ENCODE measurements at places on chromosomes 6 and 20.
A peak's percentile ranks its signal among the peaks of the same experiment; 100 is the strongest.

DNA sequence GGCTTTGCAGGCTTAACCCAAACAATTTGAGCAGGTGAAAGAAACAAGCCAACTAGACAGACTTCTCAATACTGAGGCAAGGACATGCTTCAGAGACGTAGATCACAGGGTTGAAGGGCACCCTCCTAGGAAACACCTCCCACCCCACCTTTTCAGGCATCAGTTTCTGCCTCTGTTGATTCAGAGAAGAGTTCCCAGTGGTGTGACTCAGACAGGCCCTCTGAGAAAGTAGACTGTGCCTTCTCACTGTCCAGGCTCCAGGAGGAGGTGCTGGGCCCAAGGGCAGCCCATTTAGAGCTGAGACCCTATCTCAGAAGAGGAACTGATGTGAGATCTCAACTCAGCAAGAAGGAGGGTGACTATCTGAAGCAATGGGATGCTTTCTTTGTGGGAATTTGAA, 108.1 kb downstream of the FAM50B start:
- DNase-seq, result no peak

- DNase-seq, result peak; percentile 4
Measured at GRCh38 chr20:46967646-46968045, 73.0 kb downstream of the EYA2 start.

DNA sequence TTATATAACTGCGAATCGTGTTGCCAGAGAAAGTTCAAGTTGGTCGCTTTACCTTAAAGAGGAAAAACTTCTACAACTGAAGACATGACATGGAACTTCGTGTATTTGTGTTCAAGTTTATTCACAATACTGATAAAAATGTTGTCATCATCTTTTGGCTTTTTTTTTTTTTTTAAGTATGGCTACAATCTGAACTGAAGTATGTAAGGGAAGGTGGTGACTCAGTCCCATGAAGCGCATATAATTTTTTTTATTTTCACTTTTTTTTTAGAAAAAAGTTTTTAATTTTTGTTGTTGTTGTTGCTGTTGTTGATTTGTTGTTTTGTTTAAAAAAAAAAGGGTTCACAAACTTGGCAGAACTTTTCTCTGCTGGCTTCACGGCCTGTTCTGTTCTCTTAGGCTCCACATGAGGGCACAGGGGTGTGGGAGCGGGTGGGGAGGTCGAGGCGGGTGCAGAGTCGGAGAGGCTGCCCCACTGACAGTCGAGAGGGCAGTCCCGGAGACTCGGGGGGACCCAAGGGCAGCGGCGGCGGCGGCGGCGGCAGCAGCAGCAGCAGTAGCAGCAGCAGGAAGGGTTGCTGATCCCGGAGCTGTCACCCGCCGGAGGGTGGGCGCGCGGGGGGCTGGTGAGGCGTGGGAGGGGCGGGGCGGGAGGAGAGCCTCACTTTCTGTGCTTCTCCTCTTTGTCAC, 17.0 kb downstream of the TFAP2A start:
- DNase-seq, result no peak

DNA sequence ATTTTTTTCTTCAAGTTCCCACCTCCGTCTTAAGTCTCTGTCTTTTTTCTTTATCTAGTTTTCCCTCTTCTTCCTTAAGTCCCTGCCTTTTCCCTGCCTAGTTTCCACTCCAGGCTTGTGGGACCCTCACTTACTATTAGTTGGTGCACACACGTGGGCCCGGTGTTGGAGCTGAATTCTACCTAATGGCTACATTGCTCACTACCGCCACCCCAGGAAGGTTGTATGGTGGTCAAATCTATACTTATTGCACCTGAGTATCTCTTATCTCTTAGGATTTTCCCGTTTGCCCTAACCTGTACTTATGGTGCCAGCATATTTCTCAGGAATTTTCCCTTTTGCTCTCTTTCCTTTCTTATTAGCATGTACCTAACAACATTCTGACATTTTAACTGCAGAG, 692.8 kb downstream of the EPM2A start:
- no peak for DNase-seq

DNA sequence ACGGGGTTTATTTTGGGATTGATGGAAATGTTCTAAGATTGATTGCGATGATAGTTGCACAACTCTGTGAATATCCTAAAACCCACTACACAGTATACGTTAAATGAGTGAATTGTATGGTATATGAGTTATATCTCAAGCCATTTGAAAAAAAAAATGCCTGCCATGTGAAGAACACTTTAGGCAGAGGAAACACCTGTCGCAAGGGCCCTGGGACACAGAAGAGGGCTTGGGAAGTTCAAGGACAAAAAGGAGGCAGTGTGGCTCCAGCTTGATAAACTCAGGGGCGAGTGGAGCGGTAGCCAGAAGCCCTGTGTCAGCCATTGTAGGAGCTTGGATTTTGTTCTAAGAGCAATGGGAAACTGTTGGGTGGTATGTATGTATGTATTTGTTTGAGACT, 37.0 kb downstream of the CEP250 start:
- no peak for DNase-seq

DNA sequence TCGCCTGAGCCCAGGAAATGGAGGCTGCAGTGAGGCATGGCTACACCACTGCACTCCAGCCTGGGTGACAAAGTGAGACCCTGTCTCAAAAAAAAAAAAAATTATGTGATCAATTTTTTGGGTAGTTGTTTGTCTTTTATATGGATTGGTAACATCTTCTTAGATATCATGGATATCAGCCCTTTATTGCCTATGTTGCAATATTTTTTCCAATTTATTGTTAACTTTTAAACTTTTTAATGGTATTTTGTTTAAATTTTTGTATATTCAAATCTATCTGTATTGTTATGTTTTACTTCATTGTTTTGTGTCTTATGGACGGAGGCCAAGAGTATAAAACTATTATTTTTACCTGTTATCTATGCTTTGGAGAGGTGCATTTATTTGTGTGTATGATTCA, 32.4 kb upstream of the LTV1 start:
- no peak for DNase-seq

DNA sequence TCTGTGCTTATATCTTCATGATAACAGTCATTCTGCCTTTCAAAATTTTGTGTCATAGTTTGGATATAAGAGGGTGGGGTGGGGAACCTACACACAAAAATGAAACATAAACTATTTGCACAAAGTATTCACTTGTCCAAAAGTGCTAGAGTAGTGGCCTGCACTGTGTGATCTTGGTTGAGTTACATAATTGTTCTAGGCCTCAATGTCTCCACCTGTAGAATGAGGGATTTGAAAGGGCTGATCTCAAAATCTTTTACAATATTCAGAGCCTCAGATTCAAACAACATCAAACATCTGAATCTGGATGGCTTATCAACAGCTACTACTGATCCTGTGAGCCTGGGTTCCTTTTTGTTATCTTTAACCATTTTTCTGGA, 64.3 kb upstream of the TMEM30A start:
- no peak for DNase-seq

GRCh38 chr6:26254724-26255123, 110.3 kb upstream of the BTN3A2 start:
- peak; percentile 48 for DNase-seq

GRCh38 chr6:37396571-37397180, 36.3 kb upstream of the CMTR1 start:
- DNase-seq, result no peak

DNA sequence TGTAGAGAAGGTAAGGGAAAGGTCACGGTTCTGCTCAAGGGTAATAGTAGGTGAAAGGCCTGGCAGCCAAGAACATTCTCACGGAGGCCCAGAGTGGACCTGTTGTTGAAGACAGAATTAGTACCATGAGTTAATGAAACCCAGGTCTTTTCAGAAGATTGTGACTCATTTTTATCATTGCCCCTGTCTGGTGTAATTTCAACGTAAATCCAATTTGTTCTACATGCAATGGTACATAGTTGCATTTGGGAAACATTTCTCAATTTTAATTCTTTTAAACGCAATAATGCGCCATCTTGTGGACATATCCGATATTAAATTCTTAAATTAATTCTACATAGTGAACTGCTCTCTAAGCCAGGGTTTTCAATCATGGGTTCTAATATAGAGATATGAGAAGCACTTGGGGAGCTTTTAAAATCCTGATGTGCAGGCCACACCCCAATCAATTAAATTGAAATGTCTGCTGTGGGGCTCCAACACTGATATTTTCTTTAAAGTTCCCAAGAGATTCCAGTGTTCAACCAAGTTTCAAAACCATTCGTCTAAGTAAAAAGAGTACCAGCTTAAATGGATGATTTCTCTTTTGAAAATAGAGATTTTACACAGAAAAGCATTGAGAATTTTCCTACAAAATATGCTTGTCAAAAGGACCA, 257.4 kb downstream of the PLCB1 start:
- peak; percentile 82 for DNase-seq

DNA sequence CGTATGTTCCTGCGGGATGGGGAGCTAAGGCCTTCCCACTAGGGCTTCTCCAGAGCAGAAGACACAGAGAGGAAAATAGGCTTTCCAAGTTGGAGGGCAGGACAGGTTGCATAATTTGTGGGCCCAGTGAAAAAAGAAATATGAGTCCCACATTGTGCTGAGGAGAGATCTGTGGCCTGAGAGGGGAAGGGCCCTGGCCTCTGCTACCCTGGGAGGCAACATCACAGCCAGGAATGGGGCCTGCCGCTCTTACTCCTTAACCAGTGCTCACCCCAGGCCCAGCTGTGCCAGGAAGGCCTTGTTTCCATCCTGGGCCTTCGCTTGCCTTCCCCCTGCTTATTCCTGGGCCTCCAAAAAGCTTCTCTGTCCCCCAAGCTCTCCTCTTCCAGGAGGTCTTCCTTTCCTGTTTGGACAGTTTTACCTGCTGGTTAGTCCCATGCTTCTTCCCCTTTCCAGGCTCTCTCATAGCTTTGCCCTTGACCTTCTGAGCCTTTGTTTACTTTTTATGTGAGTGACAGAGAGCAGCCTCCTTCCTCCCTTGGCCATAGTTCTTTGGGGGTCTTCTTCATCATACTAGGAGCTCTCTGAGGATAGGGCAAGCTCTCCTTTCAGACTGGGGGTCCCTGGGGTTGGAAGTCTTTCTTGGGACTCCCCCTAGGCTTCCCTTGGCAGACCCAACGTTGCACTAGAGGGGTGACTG, 26.2 kb upstream of the VEGFA start:
- DNase-seq, result no peak

DNA sequence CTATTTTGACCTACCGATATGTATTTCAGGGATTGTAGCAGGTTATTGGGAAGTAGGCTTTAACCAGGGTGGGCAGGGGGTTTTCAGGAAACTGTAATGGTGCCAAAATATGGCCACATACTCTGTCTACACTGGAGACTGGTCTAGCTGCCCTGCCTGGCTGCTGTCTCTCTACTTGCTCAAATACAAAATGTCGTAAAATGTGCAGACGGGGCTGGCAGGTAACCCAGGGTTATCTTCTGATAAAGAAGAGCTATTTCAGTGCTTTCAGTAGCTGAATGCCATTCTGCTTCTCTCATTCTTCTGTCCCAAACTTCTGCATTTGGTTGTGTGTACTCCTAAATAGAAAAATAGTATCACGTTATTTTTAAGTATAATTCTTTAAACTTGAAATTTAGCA, 616.2 kb downstream of the EPM2A start:
- no peak for DNase-seq

- peak; percentile 56 for DNase-seq
Measured at GRCh38 chr6:116572162-116572561, 858 bp downstream of the RWDD1 start.

DNA sequence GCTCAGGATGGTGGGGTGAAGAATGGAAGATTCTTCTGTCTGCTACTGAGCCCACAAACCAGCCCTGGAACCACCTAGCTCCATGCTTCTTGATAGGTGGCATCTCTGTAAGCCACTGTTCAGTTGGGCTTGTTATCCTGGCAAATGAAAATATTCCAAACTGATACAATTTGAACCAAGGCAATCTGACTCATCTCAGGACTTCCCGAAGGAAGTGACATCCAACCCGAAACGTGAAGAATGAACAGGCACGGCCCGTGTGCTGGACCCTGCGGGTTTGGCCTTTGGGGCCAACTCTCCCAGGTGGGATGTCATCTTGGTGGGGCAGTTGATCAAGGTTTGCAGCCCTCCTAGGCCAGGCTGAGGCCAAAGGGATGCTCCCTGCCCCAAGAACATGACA, 160.3 kb downstream of the PREX1 start:
- DNase-seq, result no peak

DNA sequence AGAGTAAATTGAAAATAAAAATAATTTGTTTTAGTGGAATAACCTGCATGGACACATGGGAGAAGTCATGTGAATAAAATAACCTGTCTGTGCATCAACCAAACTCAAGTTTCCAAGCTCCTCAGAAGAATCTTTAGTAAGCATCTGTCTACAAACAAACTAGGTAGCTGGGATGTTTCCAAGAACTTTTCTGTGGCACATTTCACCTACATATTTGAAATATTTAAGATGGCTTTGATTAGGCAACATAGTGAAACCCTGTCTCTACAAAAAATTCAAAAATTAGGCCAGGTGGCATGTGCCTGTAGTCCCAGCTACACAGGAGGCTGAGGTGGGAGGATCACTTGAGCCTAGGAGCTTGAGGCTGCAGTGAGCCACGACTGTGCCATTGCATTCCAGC, 168.2 kb downstream of the DST start:
- no peak for DNase-seq

DNA sequence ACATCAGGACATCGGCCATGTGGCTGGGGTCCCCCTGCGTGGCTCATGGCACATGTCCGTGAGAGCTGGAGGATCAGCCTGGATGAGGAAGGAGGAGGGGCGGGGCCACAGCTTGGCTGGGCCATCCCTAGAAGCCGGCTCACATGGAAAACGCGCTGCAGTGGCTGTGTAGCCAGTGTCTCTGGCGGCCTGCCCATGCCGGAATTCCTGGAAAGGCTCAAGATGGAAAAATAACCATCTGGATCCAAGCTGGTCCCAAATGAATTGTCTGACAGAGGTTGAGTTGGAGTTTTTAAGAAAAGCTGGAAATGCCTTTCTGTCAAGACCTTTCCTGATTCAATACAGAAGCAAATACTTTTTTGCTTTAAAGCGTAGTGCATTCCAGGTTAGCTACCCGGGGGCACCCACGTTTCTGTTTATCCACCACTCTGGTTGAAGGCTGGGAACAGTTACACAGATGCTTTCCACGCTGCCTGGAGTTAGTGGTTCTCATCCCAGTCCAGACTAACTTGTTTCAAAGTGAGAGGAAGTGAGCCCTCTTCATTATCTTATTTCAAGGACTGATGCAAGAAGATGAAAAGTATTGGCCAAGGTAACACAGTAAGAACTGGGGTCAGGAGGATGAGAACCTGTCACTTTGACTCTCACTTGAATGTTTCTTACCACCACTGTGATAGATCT, 99.0 kb downstream of the GMPR start:
- DNase-seq, result no peak

DNA sequence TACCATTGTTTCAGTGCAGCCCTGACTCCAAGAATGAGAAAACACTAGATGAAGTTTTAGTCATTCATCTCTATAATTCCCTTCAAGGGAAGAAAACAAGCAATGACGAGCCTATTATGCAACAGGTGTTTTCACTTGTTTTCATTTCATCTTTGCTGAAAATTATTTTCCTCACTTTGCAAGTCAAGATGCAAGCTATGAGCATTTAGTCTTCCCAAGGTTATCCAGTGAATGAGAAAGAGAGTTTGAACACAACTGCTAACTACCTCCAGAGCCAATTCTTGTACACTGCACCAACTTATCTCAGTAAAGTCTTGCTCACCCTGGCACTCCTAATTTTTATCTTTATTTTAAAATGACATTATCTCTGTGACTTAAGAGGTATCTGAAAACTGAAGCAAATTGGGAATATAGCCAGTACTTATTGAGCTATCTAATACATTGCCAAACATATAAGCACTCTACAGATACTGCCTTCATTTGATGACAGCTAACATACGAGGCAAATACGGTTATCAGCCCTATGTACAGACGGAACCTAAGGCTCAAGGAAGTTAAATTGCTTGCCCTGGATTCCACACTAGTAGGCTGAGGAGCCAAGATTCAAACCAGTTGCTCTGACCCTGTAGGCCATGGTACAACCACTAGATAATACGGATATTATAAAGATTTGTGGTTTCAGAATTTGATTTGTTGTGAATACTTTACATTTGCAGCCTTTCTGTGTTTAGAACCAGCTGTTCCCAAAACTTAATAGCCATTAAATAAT, 36.8 kb downstream of the MOXD1 start:
- DNase-seq, result no peak

Measured in hematopoietic multipotent progenitor cell treated with erythropoietin and hydrocortisone succinate and interleukin-3 and kit ligand, for 6 days (in vitro differentiated cells).